ENCODE measurements at places on chromosomes 3 and 15. TPM values are rescaled to one million over a fixed set of nuclear protein-coding genes. Genes with fewer than 3 reads are reported as not detected.

ZBTB11 gene
- polyA plus RNA-seq: 6.0 TPM

FRMD4B gene
- 3.4 TPM for polyA plus RNA-seq

ATP13A5 gene
- polyA plus RNA-seq: not detected

FSIP1 gene
- 0.28 TPM for polyA plus RNA-seq

AHSG gene
- polyA plus RNA-seq: not detected

SYNPR gene
- polyA plus RNA-seq: not detected

LTK gene
- polyA plus RNA-seq: 0.34 TPM

GRAMD2A gene
- polyA plus RNA-seq: not detected

TNFSF10 gene
- 18.3 TPM for polyA plus RNA-seq

SPTSSB gene
- not detected for polyA plus RNA-seq

GRCh38 chr15:52800828-52801747 lies 11.0 kb upstream of the ONECUT1 start:
- DNase-seq: no peak

GRCh38 chr15:23734862-23735261 lies 47.8 kb upstream of the NDN start:
- no peak for DNase-seq

DNA sequence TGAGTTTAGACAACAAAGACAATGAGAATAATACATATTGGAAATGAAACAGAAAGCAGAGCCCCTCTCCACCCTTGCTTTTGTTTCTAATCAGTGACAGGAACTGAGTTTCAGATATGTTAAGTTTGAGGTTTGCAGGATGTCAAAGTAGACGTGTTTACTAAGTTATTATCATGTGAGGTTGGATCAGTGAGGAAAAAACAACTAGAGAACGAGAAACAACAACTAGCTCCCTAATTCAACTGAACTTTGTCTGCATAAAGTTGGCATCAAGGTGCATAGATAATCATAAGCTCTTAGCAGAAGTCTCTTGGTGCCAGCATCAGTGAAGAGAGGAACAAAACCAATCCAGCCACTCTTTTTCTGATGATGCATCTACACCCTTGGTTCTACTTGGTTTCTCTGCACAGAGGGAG lies 491.1 kb upstream of the NR2F2 start:
- no peak for DNase-seq

GRCh38 chr3:138935863-138936740 lies 10.8 kb downstream of the FOXL2 start:
- DNase-seq: peak; percentile 89

DNA sequence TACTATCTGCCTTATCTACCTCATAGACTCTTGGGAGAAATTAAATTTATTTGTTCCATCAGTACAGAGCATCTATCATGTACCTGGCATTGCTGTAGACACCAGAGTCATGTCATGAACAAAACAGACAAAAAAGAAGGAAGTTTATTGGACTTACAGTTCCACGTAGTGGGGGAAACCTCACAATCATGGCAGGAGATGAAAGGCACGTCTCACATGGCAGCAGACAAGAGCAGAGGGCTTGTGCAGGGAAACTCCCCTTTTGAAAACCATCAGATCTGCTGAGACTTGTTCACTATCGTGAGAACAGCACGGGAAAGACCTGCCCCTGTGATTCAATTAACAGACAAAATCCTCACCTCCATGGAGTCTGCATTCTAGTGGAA lies 25.6 kb upstream of the ACAP2 start:
- DNase-seq: no peak

DNA sequence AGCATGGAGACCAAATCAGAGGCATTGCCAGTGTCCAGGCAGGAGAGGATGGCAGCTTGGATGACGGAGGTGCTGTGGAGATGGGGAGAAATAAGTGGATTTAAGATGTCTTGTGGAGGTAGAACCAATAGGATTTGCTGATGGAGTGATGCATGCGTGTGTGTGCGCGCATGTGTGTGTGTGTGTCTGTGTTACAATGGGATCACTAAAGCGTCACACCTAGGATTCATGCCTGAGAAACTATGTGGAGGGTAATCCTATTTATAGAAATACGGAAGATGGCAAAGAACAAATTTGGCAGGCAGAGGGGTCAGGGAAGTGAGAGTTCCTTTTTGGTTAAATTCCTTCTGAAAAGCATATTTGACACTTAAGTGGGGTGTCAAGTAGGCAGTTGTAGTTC lies 64.8 kb upstream of the ARL8B start:
- no peak for DNase-seq

DNA sequence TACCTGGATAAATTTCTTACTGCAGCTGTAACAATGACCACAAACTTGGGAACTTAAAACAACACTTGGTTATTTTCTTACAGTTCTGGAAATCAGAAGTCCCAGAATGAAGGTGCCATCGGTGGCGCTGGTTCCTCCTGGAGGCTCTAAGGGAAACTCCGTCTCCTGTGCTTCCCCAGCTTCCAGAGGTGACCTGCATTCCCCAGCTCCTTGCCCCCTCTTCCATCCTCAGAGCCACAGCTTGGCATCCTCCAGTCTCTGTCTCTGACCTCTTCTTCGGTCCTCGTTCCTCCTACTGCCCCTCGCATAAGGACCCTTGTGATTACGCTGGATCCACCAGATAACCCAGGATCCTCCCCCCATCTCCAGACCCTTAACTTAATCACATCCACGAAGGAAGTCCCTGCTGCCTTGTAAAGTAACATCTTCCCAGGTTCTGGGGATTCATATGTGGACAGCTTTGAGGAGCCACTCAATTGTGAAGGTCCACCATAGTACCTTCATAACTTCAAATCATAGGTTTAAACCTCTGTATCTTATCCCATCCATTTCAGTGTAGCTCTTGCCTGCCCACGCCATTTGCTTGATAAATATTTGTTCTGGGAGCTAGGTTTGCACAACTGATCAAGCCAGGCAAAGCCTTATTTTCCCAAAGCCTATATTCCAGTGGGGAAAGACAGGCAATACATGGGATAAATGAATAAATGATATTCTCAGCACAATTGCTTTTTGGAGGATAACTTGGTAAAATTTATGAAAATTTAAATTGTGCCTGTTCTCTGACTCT lies 34.8 kb downstream of the KLF15 start:
- no peak for DNase-seq

GRCh38 chr3:18149386-18149785 lies 275.8 kb downstream of the SATB1 start:
- no peak for DNase-seq

GRCh38 chr15:64991536-64992135 lies 1.9 kb upstream of the SPG21 start:
- peak; percentile 62 for DNase-seq

GRCh38 chr15:61182946-61183345 lies 46.2 kb downstream of the RORA start:
- no peak for DNase-seq

- peak; percentile 29 for DNase-seq
These were observed 18.6 kb upstream of the SEC13 start for GRCh38 chr3:10339376-10339955.

DNA sequence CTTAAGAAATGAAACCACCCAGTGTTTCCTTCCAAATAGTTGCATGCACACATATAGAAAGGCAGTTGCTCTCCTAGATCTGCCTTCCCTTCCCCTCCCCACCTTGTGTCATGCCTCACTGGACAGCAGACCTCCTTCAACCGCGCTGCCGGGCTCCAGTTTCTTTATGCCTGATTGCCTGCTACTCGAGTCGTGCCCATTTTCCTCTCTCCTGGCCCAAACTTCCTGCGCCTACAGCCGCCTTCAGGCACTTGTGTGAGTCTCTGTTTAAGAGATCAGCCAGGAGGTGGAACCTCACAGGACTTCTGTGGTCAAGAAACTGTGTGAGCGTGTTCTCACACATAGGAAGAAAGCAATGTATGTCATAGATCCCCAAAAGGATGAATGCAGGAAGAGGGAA lies 8.8 kb upstream of the FAM107A start:
- DNase-seq: no peak

- peak; percentile 61 for DNase-seq
These were observed 57.7 kb upstream of the CTSH start for GRCh38 chr15:79002581-79002980.

GRCh38 chr15:85458764-85459163 lies 78.4 kb downstream of the AKAP13 start:
- DNase-seq: no peak

DNA sequence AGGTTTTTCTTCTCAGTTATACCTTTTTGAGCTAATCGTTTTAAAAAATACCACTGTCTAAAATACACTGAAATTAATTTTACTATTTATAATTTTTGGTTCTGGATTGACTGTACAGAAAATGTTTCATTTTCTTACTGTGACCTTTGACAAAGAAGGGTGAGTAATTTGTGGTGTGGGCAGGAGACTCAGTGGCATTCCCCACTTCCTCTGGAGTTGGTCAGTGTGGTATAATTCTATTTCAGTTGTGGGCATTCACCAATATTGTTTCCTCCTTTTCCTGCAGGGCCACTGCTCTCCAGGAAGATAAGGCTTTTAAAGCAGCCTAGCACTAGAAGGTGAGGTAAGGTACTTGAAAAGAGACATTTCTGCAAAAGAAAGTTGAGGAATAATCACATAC lies 6.5 kb downstream of the DAG1 start:
- DNase-seq: no peak

Data from heart left ventricle (tissue), 16 donors.